ENCODE measurements at places on chromosomes 2 and 18.

DNA sequence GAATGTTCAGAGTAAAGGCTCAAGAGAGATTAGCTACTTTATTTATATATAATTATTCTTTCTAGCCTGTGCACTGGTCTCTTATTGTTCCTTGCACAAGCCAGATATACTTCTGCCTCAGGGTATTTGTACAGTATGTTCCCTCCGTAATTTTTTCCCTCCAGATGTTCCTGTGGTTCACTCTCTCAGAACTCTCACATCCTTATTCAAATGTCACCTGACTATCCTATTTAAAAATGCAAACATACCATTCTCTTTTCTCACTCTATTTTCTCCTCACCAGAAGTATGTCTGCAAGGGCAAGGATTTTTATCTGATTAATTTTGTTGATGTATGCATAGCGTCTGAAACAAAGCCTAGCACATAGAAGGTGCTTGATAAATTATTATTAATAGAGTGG, 64.0 kb upstream of the CERS6 start:
- no peak for DNase-seq

- no peak for DNase-seq
Observed at GRCh38 chr2:46445556-46445955, 33.8 kb upstream of the TMEM247 start.

DNA sequence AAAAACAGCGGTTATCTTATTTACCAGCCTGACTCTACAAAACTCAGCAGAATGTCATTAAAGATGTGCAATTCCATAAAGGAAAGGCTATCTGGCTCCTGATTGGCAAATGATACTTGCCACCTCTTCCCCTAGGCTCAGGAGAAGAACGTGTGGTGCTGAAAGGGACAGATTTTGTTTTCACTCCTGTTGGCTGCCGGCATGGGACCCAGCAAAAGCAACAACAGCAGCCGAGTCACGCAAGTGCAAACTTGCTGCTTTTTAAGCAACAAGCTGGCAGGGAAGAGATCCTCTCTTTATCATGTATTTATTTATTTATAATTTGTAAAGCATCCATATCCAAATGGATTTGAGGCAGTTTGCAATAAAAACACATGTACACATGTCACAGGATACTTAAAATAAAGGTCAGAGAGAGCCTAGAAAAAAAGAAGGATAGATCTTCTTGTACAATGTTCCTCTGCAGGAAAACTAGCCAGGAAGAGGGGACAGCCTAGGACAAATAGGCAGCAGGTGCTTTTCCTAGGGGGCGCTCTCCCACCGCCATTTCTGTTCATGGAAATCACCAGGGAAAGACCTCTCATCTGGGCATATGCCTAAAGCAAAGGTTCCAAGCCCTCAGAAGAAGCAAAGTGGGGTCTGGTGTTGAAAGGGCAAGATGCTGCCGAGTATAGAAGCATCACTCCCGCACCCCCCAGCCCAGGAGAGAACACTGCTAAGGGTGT, 799.3 kb downstream of the BCL11A start:
- no peak for DNase-seq

GRCh38 chr2:171142398-171142797, 18.3 kb downstream of the TLK1 start:
- no peak for DNase-seq

GRCh38 chr18:49514577-49514976, 27.5 kb upstream of the C18orf32 start:
- DNase-seq, result no peak

DNA sequence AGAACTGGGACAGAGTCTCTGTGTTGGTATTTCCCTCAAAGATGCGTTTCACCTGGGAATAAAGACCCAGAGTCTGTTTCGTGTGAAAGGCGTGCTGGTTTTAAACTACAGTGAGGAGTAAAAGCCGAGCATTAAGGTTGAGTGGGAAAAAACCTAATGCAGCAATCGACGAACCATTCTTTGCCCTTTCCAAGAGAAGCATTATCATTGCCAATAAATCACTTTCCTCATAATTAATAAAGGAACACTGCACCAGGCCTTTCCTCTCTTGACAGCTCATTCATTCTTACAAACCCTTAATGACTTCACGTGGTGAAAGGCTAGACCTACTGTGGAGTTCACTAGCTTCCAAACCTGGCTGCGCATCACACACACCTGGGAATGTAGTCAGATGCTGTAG, 896 bp upstream of the SLC8A1 start:
- no peak for DNase-seq

DNA sequence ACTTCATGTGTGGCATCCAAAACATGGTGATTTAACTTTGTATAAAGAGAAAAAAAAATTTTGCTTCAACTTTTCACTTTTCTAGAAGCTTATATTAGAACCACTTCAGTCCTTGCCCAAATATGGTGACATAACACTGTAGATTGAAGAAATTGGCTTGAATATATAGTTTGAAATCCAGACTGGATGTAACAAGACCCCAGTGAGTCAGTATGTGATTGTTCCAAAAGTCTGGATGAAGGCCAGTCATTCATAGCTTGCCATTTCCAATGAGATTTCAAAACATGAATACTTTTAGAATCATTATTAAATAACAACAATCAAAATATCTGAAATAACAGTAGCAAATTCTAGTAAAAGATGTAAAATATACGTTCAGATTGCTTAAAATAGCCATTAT, 104.8 kb upstream of the FN1 start:
- DNase-seq, result no peak

- DNase-seq, result no peak
Observed at GRCh38 chr2:166984188-166984587, 95.9 kb downstream of the XIRP2 start.

- DNase-seq, result no peak
Observed at GRCh38 chr2:124046332-124046731, 21.2 kb downstream of the CNTNAP5 start.

DNA sequence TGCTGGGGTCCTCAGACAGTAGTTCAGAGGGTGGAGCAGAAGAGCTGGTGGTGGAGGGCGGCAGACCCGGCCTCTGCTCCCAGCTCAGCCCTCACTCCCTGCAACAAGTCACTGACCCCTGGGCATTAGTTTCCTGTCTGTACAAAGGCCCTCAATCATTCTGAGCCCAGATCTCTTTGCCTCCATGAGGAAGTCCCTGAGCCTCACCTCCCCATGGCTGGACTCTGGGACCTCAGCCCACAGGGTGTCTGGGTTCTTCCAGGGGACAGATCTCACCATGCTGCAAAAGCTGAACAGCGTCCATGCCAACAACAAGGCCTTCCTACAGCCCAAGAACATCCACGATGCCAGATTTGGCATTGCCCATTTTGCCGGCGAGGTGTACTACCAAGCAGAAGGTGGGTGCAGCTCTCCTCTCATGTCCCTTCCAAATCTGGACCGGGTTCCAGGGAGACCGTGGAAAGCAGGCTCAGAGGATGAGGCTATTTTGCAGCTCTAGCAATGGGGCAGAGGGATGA, 49.1 kb downstream of the MYO7B start:
- DNase-seq, result no peak

DNA sequence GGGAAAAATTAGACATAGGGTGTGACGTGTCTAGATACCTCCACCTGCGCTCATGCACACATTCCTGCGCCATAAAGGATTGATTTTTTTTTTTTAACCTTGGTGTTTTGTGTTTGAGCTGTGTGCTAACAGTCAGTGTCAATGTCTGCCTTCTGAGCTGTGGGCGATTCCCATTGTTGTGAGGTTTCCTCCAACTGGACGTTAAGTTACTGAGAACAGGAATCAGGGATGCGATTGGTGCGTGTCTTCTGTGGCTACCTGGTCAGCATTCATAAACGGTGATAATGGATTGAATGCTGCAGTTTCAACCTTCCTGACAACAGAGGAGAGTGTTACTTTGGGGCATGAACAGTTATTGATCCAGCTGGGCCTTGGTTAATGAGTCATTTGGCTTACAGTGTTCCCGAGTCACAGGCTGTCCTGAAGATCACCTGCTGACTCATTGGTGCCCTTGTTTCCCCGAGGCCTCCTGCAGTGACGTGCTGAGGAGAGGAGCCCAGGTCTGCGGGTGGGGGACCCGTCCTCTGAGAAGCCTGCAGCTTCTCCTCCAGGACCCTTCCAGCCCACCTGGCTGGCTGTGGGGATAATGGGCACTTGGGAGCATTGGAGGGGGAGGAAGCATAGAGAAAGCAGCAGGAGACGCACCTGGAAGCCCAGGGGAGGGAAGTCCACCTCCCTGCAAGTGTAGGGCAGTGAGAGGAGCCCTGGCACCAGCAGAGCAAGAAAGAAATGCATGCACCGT, 25.8 kb upstream of the CABYR start:
- no peak for DNase-seq

- DNase-seq, result peak; percentile 24
Observed at GRCh38 chr2:168231609-168232241, 15.7 kb downstream of the STK39 start.

- no peak for DNase-seq
Observed at GRCh38 chr2:29718076-29718686, 203.2 kb downstream of the ALK start.

GRCh38 chr18:48621815-48622555, 83.2 kb downstream of the CTIF start:
- DNase-seq, result no peak

DNA sequence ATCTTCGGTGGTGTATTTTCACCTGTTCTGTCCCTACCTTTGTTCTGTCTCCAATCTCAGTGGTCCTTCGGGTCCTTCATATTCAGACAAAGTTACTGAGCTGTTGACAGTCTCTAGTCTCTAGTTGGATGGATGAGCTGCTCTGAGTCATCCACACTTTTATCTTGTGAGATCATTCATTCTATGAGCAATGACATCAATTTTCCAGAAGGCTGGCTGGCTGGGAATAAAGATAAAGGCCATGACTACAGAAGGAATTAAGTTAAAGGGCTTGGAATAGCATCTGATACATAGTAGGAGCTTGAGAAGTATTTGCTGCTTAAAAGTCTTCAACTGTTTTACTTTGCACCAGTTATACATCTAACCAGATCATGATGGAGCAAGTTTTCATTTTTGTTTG, 43.1 kb upstream of the SLC39A10 start:
- no peak for DNase-seq

DNA sequence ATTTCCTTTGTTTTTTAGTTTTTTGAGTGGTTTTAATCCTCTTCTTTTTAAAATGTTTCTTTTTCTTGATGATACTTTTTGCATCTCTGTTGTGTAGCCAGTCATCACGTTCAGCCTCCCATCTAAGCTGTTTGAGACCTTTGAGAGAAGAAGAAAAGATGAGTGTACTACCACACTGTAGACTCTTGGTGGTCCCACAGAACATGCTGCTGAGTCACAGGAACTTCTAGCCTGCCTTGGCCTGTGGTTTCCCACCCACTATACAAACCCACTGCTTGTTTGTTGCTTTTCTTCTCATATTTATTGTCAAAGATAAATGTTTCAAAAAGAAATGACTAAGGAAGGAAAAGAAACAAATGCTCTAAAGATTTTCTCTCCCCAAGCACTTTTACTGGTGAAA, 5.5 kb downstream of the CEBPZOS start:
- DNase-seq, result no peak

- no peak for DNase-seq
Observed at GRCh38 chr2:175227393-175227792, 45.9 kb upstream of the ATP5MC3 start.

- no peak for DNase-seq
Observed at GRCh38 chr2:97900806-97901205, 94.9 kb downstream of the TMEM131 start.

DNA sequence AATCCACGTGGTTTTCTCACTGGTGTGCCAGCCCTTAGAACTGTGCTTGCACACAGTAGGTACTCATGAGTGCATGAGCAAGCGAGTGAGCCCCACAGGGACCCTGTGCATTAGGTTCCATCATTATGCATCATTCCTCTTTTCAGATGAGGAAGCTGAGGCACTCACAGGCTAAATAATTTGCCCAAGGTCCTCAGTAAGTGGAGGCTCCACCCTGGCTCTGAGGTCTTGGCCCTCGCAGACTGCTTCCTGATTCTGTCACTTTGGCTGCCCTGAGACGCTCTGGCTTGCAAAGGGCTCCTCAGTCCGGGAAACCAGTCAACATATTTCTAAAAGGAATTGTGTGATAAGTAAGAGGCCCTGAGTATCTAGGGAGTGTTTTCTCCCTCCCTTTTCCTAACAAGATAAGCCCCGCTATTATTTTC, 71.7 kb downstream of the IL1R2 start:
- DNase-seq, result no peak

- DNase-seq, result no peak
Observed at GRCh38 chr2:131143803-131144202, 38.7 kb downstream of the PLEKHB2 start.

GRCh38 chr18:4641771-4642368, 186.8 kb upstream of the DLGAP1 start:
- DNase-seq, result no peak

- DNase-seq, result no peak
Observed at GRCh38 chr2:192687015-192687414, 492.3 kb upstream of the TMEFF2 start.

- DNase-seq, result no peak
Observed at GRCh38 chr18:28365411-28365831, 188.5 kb upstream of the CDH2 start.

DNA sequence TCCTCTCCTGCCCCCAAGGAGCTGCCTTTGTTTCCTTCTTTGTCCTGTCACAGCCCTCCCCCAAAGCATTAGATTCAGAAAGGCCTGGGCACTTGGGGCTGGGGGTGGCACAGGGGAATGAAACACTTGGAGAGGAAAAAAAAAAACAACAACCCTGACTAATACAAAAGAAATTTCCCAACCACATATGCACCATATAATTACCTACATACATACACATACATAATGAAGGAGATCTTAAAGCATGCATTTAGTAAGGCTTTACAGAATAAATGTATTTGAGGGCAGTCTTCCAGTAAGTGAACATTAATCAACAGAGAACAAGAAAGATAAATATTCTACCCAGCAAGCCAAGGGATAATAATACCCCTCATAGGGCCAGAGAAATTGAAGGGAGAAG, 70.0 kb upstream of the PPP1CB start:
- no peak for DNase-seq

- DNase-seq, result no peak
Observed at GRCh38 chr2:118954297-118955060, 12.5 kb downstream of the MARCO start.

- DNase-seq, result no peak
Observed at GRCh38 chr18:34501553-34501952, 208.5 kb upstream of the DTNA start.

GRCh38 chr18:73948497-73948896, 199.1 kb downstream of the FBXO15 start:
- no peak for DNase-seq

- peak; percentile 76 for DNase-seq
Observed at GRCh38 chr2:38315707-38316333, 61.3 kb downstream of the ATL2 start.

DNA sequence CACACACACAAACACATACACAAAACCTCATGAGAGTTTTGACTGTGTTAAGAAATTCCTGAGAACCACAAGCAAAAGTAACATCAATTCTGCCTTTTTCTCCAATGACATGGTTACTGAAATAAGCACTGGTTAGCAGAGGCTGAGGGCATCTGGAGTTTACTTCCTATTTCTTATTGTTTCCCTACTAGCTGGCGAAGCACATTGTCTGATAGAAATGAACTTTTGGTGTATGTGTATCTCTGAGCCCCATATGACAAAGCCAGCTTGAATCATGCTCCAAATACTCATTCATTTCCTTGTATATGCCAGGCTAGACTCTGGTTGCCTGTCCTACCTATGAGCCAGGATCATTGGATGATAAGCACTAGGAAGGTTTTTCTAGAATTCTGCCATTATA, 203.1 kb downstream of the NCKAP5 start:
- DNase-seq, result no peak

- no peak for DNase-seq
Observed at GRCh38 chr2:128269990-128270671, 48.5 kb downstream of the HS6ST1 start.

GRCh38 chr2:44671916-44672315, 269.6 kb upstream of the SIX3 start:
- DNase-seq, result no peak
